ENCODE measurements at places on chromosomes 2 and 18.

- DNase-seq = no peak
These were observed 29.9 kb downstream of the FN1 start for GRCh38 chr2:215405722-215406581.

DNA sequence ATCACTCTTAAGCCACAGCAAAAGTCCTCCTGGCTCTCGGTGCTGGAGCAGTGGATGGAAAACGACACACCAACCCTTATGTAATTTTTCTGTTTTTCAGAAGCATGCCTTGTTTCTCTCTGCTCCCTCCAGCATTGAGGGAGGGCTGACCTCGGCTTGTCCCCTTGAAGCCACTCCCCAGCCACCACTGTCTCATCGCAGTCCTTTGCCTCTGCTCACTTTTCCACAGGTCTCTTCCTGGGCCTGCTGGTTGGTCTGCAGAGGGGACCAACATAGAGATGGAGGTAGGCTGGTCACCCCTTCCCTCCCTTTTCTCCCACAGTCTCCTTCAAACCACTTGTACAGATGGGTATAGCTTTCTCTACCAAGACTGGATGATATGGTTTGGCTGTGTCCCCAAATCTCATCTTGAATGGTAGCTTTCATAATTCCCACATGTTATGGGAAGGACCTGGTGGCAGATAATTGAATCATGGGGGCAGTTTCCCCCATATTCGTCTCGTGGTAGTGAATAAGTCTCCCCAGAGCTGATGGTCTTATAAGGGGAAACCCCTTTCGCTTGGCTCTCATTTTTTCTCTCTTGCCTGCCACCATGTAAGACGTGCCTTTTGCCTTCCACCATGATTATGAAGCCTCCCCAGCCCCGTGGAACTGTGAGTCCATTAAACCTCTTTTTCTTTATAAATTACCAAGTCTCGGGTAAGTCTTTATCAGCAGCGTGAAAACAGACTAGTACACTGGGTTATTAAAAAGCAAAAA, 14.3 kb upstream of the RIOK3 start:
- no peak for DNase-seq

DNA sequence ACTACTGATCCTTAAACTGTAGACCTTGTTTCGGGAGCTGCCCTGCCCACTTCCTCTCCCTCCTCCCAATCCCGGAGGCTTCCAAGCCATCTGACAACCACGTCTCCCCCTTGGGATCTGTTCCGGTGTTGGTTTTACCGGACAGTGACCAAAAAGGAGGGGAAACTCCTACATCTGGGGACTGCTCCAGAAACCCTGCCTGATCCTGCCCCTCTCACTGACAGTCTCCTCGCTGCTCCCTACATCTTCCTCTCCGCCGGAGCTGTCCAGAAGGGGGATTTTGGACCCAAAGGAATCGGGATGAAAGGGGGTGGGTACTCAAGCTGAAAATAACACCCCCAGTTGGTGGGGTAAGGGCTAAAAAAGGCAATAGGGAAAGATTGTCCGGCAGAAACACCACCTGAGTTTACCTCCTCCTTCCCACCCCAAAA, 1.5 kb downstream of the INO80D start:
- peak; percentile 21 for DNase-seq

DNA sequence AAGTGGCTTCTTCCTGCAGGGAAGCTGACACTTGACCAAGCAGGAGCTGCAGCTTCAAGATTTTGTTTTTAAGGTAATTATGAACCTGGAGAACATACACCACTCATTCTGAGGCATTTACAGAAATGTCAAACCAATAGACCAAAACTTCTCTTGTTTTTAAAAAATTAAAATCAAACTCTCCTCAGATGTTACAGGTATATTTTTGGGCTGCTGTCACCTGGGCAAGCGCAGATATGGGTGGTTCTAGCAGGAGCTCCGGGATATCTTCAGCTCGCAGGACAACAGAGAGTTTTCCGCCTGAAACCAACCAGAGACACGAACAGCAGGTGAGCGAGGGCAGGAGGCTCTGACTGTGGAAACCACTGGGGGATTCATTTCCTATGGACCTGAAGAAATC, 4.1 kb downstream of the LCT start:
- DNase-seq = no peak

- DNase-seq = no peak
These were observed 52.9 kb upstream of the RPL31 start for GRCh38 chr2:100948942-100949811.

DNA sequence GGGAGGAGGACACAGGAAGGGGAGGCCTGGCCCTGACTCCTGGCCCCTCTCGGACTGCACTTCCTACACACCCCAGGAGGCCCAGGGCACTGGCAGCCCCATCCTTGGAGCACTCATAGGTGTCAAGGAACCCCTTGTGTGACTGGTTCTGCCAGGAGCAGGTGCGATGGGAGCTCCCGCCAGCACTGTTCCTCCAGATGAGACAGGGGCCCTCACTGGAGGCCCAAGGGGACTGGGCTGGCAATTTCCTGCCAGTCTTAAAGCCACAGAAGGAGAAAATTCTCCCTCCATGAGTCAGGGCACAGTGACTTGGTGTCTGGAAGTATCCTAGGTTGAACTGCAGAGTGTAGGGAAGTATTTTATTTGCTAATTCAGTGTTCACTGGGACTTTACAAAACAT, 42.8 kb upstream of the MAL start:
- DNase-seq = no peak

GRCh38 chr18:58064406-58064998, 20.5 kb downstream of the NEDD4L start:
- no peak for DNase-seq

DNA sequence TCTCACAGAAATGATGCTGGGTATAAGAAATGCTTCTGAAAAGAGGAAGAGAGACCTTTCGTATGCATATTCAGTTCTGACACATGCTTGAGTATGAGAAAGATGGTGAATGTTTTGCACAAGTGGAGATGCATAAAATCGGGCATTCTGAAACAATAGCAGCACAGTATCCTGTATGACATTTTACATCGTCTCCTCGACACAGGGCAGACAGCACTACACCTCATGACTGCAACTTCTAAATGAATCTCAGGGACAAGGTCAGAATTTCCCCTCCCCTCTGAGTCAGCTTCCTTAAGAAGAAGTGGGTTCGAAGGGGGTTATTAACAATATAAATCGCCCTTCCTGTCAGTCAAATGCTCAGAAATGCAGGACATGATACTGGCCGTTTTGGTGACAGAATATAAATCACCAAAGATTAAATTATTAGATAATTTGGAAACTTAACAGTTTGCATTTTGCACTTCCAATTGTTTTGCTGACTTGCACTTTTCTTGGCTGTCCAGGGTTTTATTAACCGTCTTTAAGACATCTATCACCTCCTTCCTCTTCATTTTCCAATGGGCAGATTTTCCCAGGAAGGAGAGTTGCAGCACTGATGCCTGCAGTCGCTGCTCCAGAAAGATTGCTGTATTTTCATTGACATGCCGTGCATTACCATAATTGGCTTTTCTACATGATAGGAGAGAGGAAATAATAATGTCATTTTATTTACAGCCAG, 57.2 kb downstream of the TSHZ1 start:
- DNase-seq = no peak

DNA sequence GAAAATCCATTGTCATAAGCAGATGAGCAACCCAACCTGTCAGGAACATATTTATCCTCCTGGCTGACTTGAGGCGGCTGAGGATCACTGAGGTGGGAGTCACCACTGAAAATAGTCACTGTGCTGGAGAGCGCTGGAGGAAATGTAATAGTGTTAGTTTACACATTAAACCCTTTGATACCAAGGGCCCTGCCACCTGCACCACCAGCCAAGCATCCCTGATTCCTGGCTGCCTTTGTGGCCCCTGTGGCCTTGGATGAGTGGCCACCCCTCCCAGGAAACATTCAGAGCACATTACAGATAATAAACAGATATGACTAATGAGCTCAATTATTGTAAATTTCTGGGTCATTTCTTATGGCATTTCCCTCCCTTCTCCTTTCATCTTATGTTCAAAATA, 105.9 kb downstream of the LYPD1 start:
- no peak for DNase-seq

DNA sequence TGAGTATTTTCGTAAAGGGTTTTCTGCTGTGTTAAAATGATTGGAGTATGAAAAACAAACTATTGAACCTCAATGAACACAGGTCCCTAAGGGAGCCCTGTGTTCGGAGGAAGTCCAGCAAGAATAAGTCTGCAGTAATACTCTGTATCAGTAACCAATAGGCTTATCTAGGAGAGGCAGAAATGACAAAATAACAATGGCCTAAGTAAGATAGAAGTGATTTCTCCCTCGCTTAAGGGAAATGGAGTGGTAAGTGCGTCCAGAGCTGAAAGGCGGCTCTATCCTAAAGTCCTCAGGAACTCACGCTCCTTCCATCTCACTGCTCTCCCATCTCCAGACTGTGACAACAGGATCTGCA, 29.3 kb upstream of the MFSD6 start:
- DNase-seq = no peak

- DNase-seq = no peak
These were observed 9.1 kb downstream of the ALPP start for GRCh38 chr2:232387451-232388171.

GRCh38 chr2:156800065-156800653, 364.0 kb downstream of the GPD2 start:
- DNase-seq = no peak

DNA sequence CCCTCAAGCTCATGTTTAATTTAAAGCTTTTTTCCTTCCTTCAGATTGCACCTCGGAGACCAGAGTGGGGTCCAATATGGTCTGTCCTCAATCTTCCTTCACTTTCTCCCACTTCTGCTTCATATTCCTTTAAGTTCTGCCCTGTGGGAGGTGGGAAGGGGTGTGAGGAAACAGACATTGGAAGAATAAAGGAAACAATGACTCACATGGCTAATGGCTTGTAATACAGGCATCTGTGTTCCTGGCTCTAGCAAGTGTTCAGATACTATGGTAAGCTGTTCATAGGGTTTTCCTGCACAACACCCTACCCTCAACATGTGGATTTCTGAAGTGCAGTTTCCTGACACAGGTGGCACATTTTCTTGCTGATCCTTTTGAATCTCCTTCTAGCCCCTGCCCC, 209.5 kb downstream of the PIK3C3 start:
- DNase-seq = no peak

DNA sequence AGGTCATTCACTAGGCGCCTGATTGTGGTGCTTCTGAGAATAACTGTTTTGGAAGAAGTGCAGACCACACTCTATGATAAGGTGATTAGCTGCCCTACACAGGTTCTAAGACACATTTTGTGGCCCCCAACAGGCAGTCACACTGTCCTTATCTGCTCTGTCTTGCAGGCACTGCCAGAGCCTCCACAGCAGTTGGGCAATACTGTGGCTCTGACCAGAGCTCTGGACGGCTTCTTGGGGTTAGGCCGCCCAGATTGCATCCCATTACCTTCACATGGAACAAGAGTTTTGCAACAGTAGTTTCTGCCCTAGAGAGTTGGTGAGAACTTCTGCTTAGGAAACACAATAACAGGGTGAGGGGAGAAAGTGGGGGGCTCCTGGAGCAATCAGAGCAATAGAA, 22.7 kb downstream of the RUFY4 start:
- no peak for DNase-seq

DNA sequence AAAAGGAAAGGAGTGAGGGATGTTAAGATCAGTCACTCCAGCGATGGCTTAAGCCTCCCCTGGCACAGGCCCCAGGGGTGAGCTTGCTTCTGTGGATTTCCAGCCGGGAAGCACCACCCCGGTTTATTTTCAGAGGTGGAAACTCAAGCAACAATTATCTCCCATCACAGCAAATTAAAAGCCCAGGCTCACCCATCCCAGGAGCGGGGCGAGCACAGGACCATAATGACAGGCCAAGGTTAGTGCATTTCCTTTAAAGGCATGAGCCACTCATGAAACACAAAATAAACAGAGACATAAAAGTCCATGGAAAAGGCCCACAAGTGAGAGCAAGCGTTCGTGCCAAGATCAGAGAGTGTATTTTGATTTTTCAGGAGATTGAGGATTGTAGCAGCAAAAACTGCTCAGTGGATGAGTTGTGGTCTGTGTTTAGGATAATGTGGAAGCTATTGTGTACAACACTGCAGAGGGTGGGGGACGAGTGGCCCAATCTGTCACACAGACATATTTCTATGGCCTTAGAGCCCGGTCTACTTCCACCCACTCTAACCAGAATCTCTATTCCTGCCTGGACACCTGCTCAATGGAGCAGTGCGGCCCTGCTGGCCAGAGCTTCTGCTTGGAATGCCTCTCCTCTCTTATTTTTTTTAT, 111.4 kb upstream of the CDC42EP3 start:
- no peak for DNase-seq

GRCh38 chr2:74261204-74261864, 62.9 kb downstream of the MTHFD2 start:
- DNase-seq = no peak

GRCh38 chr2:1081451-1082225, 131.0 kb downstream of the SNTG2 start:
- DNase-seq = no peak

DNA sequence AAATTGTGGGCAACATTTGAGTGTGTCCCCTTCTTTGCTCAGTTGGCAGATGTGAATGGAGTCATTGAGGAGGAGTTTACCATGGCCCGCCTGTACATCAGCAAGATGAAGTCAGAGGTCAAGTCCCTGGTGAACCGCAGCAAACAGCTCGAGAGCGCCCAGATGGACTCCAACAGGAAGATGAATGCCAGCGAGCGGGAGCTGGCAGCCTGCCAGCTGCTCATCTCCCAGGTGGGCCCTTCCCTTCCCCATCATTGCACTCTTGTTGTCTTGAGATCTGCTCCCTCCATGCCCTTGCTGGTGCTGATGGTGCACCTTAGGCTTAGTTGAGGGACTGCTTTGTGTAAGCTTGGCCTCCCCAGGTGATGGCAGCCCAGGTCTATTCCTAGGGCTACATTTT, 47.5 kb upstream of the LYPD6B start:
- DNase-seq = no peak

- DNase-seq = no peak
These were observed 27.9 kb upstream of the PAIP2B start for GRCh38 chr2:71254776-71255175.

DNA sequence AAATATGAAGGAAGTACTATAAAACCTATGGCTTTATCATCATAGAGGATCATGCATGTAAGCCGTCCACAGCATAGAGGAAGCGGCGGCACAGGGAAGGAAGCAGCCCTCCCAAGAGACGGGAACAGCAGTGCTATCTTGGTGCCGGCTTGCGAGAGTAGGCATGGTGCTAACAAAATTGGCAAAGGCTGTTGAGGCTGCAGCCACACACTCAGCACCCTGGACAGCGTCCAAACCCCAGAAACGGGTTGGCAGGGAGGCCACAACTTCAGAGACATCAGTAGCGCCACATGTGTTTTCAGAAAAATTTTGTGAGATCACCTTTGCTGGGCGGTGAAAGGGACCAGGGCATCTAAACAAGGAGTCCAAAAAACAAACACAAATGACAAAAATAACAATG, 37.7 kb downstream of the NETO1 start:
- DNase-seq = no peak

DNA sequence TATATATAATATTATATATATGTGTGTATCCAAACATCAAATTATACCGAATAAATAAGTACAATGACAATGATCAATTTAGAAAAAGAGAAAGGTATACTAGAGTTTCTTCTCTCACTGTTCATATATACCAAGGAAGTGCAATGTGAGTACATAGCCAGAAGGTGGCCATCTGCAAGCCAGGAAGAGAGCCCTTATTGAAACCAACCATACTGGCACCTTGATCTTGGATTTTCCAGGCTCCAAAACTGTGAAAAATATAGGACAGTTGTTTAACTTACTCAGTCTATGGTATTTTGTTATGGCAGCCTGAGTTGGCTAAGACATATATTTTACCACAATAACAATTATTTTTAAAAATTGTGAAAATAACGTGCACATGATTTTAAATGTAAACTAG, 1490.2 kb upstream of the SLC39A10 start:
- no peak for DNase-seq
